Fibroblast of the aortic adventitia (primary cell): ENCODE measurements at places on chromosomes 5 and 9. TPM values are rescaled to one million over a fixed set of nuclear protein-coding genes. Genes with fewer than 3 reads are reported as not detected.

GRCh38 chr9:89983411-89983810 lies 378.6 kb downstream of the GADD45G start:
- DNase-seq = no peak

- DNase-seq = no peak
Measured at GRCh38 chr9:137813651-137814415, 63.7 kb upstream of the CACNA1B start.

DNA sequence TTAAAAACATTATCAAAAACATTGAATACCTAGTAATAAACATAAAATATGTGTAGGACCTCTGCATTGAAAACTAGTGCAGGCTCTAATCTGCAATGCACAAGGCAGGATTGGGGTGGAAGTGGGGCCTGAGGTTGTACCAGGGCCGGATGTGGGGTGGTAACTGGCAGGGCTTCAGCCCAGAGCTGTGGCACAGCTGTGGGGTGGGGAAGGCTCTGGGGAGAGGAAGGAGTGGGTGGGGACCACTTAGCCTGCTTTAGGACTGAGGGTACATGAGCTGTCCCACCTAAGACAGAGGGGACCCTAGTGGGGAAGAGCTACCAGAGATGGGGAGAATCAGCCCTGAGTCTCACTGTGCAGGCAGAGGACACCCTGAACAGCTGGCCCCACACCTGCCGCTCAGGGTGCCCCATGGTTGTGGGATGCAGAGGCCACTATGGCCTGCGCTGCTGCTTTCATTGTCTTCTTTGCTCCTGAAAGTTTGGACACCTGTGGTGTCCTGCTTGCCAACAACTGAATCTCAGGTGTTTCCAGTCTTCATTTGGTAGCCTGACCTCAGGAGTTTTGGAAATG lies 311.4 kb downstream of the TLE4 start:
- no peak for DNase-seq

DNA sequence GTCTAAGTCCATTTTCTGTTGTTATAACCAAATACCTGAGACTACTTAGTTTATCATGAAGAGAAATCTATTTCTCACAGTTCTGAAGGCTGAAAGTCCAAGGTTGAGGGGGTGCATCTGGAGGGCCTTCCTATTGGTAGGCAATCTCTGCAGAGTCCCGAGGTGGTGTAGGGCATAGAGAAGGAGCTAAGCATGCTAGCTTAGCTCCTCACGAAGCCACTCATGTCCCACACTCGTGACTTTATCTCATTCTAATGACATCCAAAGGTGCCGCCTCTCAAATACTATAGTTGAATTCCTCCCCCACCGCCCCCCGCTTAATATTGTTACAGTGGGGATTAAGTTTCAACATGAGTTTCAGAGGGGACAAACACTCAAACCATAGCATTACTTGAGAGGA lies 36.0 kb upstream of the ZBED3 start:
- DNase-seq = no peak

DNA sequence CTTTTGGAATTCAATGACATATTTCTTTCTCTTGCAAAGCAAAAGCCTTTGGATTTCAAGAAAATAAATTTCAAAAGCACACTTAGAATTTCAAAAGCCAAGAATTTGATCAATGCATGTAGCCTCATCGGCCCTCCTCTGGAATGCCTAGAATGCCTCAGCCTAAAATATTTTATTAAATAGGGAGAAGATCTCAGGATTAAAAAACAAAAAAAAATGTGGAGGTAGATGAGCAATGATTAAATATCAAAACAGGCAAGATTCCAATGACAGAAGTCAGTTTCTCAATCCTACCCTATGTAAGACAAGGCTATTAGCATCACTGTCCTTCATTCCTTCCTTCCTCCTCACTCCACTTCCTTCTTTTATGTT lies 169.0 kb downstream of the CDH6 start:
- peak; percentile 66 for DNase-seq

- DNase-seq = no peak
Measured at GRCh38 chr9:133387680-133388079, 11.5 kb downstream of the STKLD1 start.

- DNase-seq = no peak
Measured at GRCh38 chr5:57738787-57739186, 256.2 kb upstream of the ACTBL2 start.

DNA sequence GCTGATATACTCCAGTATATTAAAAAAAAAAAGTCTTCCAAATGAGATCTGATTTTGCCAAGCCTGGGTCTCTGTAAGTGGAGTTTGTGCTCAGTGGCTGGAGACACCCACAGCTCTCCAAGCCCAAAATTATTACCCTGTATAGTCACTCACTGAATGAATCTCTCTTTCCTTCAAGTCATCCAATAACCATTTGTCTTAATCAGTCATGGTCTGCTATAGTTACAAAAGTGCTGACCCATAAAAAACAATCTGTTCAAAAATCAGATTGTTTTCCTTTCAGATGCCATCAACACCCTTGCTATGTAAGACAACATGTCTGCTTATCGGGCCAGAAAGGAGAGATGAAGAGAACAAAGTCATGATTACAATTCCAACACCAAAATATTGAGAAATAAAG lies 159.4 kb upstream of the FST start:
- DNase-seq = no peak

GRCh38 chr9:91408475-91408874 lies 15.2 kb downstream of the NFIL3 start:
- DNase-seq = peak; percentile 55

- DNase-seq = no peak
Measured at GRCh38 chr9:120303519-120303918, 276.4 kb downstream of the CDK5RAP2 start.

GRCh38 chr9:93182572-93182971 lies 1.4 kb upstream of the WNK2 start:
- DNase-seq = no peak

DNA sequence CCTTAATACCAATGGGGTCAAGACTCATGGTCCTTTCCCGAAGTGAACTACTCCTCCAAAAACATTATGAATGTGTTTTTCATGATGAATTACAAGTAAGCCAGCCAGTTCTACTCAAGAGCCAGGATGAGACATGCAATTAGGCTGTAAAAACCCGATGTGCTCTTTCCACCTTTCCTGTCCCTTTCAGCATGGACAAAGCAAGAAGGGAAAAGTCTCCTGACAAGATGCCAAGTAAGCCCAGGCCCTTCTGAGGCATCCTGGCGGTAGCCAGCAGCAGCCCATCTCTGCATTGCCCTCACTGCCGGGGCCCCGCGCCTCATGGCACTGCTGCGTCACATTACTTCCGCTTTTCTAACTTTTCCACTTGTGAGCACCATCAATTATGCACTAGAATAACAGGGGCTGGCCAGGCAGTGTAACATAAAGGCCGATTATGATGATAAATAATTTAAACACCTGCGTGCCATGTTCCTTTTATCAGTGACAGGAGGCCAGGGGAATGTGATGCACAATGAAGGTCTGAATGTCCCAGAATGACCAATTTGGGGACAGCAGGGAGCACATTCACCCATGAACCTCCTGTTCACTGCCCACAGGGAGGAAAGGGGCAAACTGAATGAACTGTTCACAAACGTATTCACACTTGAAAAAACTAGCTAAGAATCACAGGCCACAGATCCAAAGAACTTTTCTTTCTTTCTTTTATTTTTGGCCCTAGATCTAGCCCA lies 37.4 kb downstream of the EFNA5 start:
- DNase-seq = peak; percentile 52

GRCh38 chr5:359301-359897 lies 37.9 kb downstream of the AHRR start:
- no peak for DNase-seq

GRCh38 chr5:9112520-9113291 lies 433.2 kb downstream of the SEMA5A start:
- peak; percentile 12 for DNase-seq

- no peak for DNase-seq
Measured at GRCh38 chr9:77997611-77998284, 33.9 kb downstream of the GNAQ start.

DNA sequence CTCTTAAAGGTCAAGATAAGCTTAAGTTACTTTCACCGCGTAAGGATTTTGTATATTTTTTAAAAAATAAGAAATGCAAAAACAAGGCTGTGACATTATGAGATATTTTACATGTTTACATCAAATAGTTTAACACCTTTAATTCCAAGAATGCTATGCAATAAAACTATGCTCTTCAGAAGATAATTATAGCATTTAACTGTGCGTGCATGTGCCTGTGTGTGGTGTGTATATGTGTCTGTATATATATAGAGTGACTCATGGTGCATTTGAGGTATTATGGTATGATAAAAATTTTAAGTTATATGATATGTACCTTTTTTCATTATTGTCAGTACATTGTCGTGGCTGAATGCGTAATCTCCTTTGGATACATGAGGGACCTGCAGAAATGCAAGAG lies 539.3 kb downstream of the PDE4D start:
- no peak for DNase-seq

GRCh38 chr5:72213482-72213881 lies 106.2 kb downstream of the MAP1B start:
- no peak for DNase-seq

- DNase-seq = no peak
Measured at GRCh38 chr5:1520791-1521453, 2.8 kb downstream of the LPCAT1 start.

- DNase-seq = no peak
Measured at GRCh38 chr5:51694826-51695225, 311.6 kb downstream of the ISL1 start.

Gene CDKN2B-AS1
- total RNA-seq = 6.4 and 12.9 TPM in 2 replicates

Gene PTBP3
- 11.4 and 32.4 TPM in 2 replicates for total RNA-seq

Gene HINT2
- total RNA-seq = 24.9 and 32.6 TPM in 2 replicates

Gene ANKRD18B
- total RNA-seq = 1.9 TPM in 1 of 2 replicates, not detected in the other

Gene PCDHB4
- total RNA-seq = 0.09 and 0.65 TPM in 2 replicates

Gene TAF11L10
- total RNA-seq = not detected in 2 replicates

Gene SLC25A2
- 0.72 TPM in 1 of 2 replicates, not detected in the other for total RNA-seq

Gene MIGA2
- total RNA-seq = 20.6 and 35.5 TPM in 2 replicates

Gene POC5
- 2.9 and 14.7 TPM in 2 replicates for total RNA-seq

Gene DDX31
- 4.5 and 13.5 TPM in 2 replicates for total RNA-seq
